Activated T-cell treated with anti-CD3 and anti-CD28 coated beads, Interleukin-2, amount 50 U/mL, for 72 hours (primary cell): ENCODE measurements at places on chromosomes 3 and 15. TPM values are rescaled to one million over a fixed set of nuclear protein-coding genes. Genes with fewer than 3 reads are reported as not detected.

HRG gene
- not detected for total RNA-seq

BFSP2 gene
- not detected for total RNA-seq

DNAH12 gene
- 0.26 TPM for total RNA-seq

DNA sequence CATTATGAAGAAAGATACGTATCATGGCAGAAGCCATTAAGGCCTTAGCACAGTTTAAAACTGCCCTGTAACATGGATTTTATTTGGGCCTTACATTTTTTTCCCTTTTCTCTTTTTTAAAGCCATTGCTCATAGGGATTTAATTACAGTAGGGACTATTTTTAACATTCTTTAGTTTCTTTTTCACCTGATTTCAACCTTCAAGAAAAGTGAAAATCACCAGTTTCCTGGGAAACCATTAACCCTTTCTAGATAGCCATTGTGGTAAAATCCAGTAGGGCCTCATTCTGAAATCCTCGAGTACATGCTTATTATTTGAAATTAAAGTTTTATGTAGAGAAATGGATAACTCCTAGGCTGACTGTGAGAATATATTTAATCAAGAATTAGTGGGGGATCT lies 3.1 kb downstream of the SPRED1 start:
- DNase-seq: no peak

DNA sequence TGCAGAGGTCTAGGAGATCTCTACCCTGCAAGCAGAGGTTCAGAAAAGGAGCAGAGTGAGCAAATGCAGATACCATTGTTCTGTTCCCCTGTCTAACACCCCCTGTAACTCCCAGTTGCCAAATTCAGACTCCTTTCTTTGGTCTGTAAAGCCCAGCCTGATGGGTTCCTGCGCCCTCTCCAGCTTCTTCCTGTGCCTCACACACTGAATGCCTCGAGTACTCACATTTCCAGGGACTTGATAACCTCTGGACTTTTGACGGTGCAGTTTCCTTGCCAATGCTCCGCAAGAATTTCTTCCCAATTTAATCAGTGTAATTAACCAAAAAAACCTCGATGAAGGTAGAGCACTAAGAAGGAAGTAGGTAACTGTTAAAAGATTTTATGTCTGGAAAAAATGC lies 19.3 kb downstream of the PDE8A start:
- no peak for DNase-seq

- no peak for DNase-seq
Observed at GRCh38 chr15:97728791-97729190, 231.7 kb upstream of the ARRDC4 start.

DNA sequence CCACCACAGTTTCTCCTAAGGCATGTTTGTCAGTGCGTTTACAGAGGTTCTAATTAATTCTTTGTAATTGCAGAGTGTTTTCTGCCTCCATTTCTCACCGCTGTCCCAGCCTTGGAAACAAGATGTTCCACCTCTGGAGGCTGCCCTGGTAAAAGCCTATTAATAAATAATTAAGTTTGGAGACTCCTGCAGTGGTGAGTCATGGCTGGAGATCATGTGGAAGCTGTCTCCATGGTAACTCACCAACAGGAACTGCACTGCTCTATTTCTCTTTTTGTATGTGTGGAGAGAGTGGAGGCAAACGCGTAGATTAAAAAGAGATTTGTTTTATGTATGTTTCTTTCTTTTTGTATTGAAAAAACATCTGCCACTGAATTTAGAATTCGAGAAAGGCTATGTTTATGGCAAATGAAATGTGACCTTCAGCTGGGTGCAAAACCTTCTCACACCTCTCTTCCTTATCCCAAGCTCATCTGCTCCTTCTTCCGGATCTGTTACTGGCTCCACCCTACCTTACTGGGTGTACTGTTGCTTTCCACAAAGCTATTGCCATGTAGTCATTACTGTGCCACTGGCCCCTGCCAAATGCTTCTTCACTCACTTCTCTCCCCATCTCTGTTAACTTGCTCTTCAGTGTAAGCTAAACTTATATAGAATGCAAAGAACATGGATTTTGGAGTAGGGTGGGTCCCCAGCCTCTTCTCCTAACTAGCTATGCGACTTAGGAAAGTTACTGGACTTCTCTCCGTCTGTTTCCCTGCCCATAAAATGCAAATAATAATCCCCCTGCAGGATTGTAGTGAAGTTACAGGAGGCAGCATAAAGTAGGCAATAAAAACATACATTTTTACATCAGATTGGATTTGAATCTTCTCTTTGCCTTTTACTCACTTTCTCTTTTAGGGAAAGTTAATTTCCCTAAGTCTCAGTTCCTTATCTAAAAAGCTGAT lies 778.5 kb downstream of the NTRK3 start:
- DNase-seq: no peak

- no peak for DNase-seq
Observed at GRCh38 chr3:66518126-66518525, 17.3 kb upstream of the LRIG1 start.

DNA sequence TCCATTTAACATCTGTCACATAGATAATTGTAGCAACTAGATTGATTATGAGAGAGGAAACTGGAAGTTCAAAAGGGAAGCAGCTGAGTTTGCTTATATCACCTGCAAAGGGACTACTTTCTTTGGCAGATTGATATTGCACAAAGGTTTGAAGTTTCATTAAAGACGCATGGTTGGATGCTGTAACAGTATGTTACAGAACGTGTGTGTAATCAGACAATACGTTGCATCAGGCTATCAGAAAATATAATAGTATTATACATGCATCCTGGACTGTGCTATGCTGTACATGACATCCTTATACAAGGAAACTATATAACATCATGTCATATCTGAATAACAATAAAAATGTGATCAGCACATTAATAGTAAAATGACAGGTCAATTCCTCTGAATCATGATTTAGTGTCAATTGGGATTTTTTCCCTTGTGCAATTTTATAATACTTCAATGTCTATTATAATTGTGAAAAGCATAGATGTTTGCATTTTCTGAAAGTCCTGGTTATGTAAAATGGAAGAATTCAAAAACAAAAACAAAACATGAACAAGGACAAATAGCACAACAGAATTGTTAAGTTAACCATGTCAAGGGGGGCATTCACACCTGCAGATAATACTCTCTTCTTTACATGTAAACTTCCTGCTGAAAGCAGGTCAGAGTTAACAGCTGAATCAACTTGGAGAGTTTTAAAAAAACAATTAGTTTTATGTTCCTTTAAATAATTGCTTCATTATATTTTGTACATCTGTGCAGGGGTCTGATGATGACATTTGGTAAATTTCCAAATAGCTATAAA lies 283.2 kb upstream of the KCNH8 start:
- DNase-seq: no peak

GRCh38 chr15:66743204-66743603 lies 41.2 kb downstream of the SMAD6 start:
- DNase-seq: no peak

- no peak for DNase-seq
Observed at GRCh38 chr3:30518872-30519271, 87.5 kb upstream of the TGFBR2 start.

- no peak for DNase-seq
Observed at GRCh38 chr3:184016811-184017671, 643 bp downstream of the ABCC5 start.

DNA sequence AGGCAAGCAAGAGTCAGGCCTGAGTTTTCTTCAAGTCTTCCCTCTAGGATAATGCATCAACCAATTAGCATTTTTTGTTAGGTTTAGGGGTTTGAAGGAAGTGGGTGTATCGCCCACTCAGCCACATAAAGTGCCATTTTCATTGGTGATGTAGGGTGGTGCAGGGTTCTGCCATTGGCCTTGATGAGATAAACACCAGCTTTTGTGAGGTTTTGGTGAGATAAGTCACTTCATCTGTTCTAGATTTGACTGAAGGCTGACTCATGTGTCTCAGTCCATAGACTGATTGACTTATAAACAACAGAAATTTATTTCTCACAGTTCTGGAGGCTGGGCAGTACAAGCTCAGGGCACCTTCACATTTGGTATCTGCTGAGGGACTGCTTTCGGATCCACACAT lies 84.5 kb upstream of the C3orf80 start:
- peak; percentile 54 for DNase-seq

DNA sequence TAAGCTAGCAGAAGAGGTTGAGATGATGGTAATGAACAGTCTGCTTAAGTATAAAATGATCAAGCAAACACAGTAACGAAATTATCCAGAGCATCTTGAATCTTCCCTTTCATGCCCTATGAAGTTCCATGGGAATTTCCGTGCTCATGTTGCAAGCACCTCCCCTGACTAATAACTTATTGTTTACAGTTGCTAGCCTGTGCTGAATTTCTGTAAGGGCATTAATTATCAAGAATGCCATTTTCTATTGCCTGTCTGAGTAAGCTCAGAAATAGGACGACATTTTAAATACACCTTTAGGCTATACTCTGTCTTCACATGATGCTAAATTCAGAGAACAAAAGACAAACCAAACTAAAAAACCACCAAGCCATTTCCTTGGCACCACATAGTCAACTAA lies 257.5 kb upstream of the LRTM1 start:
- no peak for DNase-seq

- no peak for DNase-seq
Observed at GRCh38 chr3:71309886-71310285, 273.6 kb downstream of the FOXP1 start.

DNA sequence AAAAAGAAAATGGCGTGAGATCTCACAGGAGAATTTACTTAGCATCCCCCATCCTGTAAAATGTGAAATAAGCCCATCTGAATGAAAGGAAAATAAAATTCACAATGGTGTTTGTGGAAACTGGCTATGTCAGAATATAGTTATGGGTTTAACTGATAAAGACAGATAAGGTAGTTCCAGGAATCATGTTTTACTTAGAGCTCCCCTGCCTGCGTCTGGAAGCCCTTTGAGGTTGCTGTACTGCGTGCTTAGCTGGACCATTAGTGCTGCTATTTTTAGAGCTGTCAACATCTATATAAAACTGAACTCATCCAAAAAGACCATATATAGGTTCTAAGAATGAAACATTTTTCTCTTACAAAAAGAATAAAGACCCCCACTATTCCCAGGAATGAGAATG lies 130.8 kb downstream of the LSAMP start:
- DNase-seq: no peak

DNA sequence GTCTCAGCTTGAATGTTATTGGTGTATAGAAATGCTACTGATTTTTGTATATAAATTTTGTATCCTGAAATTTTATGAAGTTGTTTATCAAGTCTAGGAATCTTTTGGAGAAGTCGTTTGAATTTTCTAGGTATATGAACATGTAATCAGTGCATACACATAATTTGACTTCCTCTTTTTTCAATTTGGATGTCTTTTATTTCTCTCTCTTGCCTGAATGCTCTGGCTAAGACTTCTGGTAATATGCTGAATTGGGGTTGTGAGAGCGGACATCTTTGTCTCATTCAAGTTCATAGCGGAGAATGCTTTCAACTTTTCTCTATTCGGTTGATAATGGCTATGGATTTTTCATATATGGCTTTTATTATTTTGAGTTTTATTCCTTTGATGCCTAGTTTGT lies 100.9 kb upstream of the MCTP2 start:
- no peak for DNase-seq

- DNase-seq: no peak
Observed at GRCh38 chr3:64046996-64047594, 23.8 kb upstream of the PSMD6 start.

DNA sequence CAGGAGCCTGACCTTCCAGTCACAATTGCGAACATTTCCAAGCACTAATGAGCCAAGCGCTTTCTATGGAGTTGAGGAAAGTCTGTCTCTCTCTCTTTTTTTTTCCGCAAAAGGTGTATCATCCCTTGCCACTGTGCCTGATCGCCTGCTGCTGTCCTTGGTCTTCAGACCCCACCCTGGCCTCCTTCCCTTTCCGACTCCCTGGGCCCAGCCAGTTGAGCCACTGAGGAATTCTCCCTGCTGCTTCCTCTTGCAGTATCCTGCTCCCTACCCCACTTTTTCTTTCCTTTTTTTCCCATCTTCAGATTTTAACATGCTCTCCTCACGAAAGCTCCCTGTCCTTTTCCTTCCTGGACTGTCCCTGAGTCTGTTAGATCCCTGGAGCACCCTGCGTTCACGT lies 396.5 kb upstream of the C2CD4B start:
- DNase-seq: no peak

- DNase-seq: no peak
Observed at GRCh38 chr15:54638666-54639065, 558.1 kb downstream of the RSL24D1 start.

DNA sequence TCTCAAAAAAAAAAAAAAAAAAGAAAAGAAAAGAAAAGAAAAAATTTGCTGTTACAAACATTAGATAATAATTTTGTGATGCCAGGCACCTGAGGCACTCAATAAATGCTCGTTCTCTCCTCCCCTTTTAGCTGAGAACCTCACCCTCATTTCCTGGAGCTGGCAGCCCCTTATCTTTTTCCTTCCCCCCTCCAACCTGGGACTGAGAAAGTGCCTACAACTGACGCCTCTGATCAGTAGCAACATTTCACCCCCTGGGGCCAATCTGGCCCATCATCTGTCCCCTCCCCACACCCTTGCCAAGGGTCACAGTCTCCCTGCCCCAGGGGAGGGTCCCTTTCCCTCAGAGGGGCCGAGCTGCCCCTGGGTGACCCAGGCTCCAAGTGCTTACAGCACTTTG lies 12.6 kb upstream of the RNU6-1 start:
- DNase-seq: no peak

GRCh38 chr3:192727032-192727847 lies at the start of gene FGF12:
TSS of gene FGF12 (minus strand) at chr3:192727541.
- DNase-seq: no peak

- no peak for DNase-seq
Observed at GRCh38 chr15:28876845-28877185, 9.0 kb upstream of the APBA2 start.

DNA sequence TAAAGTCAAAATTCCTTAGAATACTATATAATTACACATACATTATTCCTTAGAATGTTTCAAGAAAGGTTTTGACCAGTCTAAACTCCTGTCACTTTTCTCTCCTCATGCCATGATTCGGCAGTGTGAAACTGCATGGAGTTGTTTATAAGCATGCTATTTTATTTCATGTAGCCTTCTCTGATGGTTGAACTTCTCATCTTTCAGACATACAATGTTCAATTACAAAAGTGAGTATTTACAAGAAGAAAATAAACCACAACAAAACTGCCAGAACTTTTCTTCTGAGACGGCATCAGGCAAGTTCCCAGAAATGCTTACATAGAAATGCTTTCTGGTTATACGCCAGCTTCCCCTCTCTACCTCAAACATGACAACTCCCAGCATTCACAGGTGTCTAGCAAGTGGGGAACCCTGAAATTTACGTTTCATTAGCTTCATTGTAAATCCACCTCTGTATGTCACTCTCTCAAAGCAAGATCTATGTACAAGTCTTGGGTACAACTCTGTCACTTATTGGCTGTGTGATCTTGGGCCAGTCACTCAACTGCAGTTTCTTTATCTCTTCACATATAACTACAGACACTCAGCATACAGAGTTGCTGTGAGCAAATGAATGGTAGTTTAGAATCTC lies 42.7 kb downstream of the HDGFL3 start:
- peak; percentile 15 for DNase-seq
